Hepatocyte (in vitro differentiated cells): ENCODE measurements at places on chromosomes 6 and 20.

- DNase-seq: no peak
Measured at GRCh38 chr6:43940071-43940392, 170.0 kb downstream of the VEGFA start.

DNA sequence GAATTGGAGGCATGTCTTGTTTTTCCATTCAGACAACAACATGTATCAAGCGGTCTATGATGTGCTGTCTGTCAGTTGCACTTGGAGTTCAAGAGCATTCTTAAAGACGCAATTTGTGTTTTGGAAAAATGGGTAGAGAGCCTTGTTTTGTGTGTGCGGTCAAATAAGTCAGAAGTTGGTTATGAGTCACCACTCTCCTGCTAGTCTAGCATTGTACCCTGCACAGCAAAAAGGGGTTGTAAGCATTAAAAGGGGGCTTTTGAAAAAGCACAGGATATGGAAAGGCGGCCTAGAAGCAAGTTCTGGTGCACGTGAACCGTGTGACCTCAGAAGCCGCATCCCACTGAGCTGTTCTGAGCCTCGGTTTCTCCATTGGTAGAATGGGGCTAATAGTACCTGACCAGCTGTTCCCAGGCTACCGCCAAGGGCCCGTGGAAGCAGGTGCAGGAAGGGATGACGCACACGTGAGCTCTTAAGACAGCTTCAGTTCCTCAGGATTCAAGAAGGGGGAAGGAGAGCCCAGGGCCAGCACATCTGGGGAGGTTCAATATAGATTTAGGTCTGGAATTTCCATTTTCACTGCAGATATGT, 61.6 kb upstream of the SNX9 start:
- no peak for DNase-seq

GRCh38 chr20:9597547-9597946, 83.2 kb downstream of the LAMP5 start:
- no peak for DNase-seq

- DNase-seq: no peak
Measured at GRCh38 chr6:52388790-52389189, 26.8 kb downstream of the PAQR8 start.

DNA sequence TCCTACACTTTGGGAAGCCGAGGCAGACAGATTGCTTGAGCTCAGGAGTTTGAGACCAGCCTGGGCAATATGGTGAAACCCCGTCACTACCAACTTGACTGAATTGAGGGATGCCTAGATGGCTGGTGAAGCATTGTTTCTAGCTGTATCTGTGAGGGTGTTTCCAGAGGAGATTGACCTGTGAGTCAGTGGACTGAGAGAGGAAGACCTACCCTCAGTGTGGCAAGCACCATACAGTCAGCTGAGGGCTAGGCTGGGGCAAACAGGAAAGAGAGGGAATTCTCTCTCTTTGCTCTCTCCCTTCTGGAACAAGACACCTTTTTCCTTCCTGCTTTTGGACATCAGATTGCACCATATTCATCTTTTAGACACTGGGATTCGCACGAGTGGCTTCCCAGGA, 3.7 kb upstream of the ZUP1 start:
- DNase-seq: no peak

GRCh38 chr6:135522965-135523692, 25.6 kb upstream of the AHI1 start:
- DNase-seq: peak; percentile 47

- DNase-seq: no peak
Measured at GRCh38 chr20:62352402-62353288, 14.5 kb downstream of the LAMA5 start.

DNA sequence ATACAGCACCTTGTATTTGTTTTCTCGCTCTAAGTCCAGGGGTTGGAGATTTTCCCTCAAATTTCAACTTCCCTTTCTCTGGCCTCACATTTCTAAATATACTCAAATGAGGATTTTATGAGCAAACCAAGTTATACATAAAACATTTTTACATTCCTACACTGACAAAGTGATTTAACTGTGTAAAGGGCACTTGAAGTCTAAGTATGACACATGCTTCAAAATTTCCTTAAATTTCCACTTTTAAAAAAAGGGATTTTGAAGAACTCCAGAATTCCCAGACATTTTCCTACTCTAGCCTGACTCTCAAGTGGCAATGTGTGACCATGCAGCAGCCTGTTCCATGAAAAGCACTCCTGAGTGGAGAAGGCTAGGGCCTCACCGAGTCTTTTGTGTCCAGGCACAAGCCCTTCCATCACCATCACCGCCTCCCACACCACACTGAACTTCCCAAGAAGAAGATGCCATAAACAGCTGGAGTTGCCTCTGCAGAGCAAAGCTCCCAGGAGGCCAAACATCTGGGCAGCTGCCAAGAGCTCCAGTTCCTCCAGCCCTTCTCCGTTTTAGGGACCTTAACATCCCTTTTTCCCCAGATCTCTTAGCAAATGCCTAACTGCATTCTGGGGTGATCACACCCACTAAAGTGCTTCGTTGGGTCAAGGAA, 68.9 kb downstream of the NCR2 start:
- DNase-seq: peak; percentile 23

DNA sequence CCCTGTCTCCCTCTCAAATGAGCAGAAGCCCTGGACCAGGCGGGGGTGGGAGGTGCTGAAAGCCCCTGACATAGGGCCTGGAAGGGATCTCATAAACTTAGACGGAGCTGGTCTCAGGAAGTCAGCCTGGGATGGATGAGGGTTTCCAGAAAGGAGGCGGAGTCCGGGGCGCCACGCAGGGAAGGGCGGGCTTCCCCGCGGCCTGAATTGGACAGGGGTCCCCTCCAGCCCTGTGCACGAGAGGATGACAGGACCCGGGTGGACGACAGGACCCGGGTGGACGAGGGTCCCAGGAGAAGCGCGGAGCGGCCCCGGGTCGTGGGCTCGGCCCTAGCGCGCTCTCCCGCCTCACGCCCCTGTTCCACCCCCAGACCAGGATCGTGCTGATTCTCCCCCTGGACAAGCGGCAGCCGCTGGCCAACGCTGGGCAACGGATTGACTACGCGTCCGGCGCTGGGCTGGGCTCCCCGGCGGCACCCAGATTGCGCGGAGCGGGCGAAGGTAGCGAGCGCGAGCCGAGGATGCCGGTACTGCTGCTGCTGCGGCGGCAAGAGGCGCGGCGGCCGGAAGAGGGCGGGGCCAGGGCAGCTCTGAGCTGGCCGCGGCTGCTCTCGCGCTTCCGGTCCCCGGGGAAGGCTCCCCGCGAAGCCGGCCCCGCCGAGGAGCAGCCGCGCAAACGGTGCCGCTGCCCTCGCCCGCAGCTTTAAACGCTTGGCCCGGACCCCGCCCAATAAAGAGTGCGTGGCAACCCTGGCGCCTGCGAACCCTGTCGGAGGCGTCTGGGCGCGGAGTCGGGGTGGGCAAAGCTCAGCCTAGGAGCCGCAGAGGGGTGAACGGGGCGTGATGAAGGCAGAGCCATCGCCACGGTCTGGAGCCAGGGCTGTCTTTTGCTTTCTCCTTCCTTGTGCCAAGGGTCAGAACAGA, 1.3 kb downstream of the C20orf144 start:
- DNase-seq: peak; percentile 96

DNA sequence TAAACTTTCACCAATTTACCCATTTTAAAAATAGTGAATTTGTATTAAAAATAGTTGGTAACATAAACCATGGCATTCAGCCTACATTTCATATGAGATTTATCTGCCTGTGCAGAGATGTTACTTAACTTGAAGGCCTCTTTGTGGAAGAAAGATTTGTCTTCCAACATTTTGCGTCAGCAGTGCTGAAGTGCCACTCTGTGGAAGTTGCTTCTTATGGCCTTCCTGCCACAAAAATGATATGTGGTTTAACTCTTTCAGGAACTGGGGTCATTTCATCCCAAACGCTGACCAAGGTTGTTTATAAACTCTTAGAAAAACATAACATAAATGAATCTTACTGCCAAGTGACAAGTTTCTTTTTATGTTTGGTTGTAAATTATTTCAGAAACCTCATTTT, 246.8 kb downstream of the ARID1B start:
- DNase-seq: no peak

DNA sequence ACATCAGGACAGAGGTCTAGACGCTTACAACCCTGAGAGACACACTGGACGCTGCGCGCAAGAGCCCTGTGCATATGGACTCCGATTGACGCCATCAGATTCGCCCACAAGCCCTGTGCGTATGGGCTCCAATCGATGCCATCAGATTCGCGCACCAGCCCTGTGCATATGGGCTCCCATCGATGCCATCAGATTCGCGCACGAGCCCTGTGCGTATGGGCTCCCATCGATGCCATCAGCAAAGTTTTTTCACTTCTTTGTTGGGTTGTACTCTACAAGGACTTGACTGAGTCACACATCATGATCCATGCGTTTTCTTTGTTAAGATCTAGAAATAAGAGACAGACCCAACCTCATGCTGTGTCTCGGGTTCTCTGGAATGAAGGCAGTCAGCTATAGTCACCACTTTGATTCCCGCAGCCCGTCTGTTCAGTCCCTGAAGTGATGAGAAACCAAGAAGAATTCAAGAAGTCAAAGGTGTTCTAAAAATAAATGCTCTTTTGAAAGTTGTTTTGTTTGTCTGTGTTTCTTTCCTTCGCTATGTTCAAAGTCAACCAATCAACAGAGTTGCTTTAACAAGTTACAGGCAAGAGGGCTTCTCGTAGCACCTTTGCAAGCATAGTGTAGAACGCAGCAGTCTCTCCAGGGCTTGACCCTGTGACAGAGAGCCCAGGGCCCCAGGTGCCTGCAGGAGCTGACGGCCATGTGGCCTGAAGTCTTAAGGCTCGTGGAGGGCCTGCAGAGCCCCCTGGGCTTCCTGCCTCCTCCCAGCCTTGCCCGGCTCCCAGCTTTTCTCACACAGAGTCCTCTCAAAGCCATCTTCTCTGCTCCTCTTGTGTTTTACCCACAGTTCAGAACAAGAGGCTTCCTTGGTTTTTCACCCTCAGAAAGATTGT, 7.9 kb downstream of the RPS6KA2 start:
- DNase-seq: no peak

- DNase-seq: no peak
Measured at GRCh38 chr20:49750611-49751396, 37.1 kb upstream of the B4GALT5 start.

- DNase-seq: no peak
Measured at GRCh38 chr6:10421921-10422736, 7.3 kb upstream of the TFAP2A start.

GRCh38 chr20:25320035-25320800, 70.4 kb downstream of the ABHD12 start:
- DNase-seq: no peak

DNA sequence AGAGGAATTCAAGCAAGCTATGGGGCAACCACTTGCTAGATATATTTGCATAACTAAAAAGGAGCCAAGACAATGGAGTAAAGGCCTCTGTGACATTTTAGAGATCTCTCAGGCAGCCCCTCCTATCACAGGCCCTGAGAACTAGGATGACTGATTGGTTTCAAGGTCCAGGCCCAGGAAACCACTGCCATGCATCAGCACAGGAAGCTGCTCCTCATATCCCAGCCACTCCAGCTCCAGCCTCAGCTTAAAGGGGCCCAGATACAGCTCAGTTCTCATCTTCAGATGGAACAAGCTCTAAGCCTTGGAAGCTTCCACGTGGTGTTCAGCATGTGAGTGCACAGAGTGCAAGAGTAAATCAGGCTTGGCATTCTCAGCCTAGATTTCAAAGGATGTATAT, 21.1 kb upstream of the THBS2 start:
- no peak for DNase-seq

DNA sequence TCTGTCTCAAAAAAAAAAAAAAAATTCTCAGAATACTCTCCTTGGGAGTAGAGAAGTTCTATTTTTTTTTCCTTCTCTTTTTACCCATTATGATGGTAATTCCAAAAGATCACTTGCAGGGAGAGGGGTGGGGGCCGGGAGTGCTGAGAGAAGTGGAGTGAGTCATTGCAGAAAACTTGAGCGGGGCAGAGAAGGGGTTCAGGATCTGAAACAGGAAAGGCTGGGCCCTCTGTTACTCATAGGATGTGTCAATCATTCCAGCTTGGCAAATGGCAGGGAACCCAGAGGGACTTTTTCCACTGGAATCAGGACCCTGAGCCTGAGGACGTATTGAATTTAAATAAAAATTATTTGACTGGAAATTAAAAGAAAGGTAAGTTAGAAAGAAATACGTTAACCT, 111.4 kb upstream of the ARMC2 start:
- peak; percentile 69 for DNase-seq

- DNase-seq: no peak
Measured at GRCh38 chr6:32852018-32852843, 1.3 kb downstream of the TAP1 start.

DNA sequence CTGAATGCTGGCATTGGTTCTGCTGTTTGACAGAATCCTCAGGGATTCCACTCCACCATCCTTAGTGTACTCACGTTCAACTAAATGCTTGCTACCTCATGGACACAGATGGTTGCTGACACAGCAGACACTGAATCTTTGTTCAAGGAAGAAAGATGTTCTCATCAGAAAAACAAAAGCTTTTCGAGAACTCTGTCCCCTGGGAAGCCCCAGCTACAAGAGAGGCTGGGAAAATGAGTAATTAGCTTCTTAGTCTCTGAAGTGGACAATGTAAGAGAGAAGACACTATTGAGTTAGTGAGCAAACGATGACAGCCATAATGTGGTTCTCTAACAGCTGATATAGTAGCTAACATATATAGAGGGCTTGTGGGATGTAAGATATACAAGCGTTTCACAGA, 30.9 kb upstream of the ENPP5 start:
- no peak for DNase-seq

DNA sequence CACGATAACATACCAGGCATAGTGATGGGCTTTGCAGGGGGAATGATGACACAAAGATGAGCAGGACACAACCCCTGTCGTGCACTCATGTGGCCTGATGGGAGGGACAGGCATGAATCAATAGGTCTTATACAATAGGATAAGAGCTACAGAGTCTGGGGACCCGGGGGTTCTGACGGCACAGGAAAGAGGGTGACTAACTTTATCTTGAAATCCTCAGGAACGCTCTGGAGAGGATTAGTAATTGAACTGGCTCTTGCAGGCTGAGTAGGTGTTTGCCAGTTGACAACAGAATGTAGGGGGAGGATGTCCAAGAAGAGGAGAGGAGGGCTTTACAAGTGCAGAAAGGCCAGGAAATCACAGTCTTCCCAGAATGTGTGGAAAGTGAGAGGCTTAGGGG, 219.9 kb upstream of the ECI2 start:
- no peak for DNase-seq

DNA sequence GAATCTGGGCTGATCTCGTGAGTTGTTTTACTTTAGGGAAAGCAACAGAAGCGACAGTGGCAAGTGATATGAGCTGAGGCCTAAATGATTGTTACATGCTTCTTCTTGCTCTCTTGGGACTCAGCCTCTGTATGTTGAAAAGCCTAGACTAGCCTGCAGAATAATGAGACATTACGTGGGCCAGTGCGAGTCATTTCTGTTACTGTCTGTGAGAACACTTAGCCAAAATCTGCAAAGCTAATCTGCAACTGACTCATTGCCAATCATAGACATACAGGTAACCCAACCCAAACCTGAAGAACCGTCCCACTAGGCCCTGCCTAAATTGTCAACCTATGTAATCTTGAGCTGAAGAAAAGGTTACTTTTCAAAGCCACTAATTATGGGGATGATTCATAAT, 77.4 kb upstream of the F13A1 start:
- DNase-seq: no peak

DNA sequence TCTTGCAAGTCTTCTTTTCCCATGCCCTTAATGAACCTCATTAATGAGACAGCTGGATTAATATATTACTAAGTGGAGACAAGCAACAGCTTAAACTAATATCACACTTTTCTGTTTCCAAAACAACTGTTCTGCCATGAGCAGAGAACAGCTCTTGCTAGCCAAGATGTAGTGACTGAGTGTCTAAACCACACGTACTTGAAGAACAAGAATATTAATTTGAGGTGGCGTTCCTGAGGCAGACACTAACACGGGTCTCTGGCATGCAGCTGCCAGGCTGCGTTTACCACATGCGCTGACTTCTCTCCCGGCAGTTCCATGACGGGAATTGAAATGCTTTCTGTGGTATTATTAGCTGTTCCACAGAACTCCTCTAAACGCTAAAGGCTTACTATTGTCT, 80.6 kb downstream of the FNDC1 start:
- DNase-seq: no peak
